ENCODE measurements at places on chromosomes 1 and 21.

DNA sequence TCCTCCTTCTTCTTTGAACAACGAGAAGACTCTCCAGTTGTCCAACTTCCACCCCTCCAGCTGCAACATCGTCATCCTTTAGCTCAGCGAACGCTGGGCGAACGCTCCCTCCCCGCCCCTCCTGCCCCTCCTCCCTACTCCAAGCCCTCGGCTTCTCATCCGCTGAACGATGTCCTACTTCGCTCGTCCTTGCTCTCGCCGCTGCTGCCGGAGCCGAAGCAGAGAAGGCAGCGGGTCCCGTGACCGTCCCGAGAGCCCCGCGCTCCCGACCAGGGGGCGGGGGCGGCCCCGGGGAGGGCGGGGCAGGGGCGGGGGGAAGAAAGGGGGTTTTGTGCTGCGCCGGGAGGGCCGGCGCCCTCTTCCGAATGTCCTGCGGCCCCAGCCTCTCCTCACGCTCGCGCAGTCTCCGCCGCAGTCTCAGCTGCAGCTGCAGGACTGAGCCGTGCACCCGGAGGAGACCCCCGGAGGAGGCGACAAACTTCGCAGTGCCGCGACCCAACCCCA lies at the start of gene BCAN:
TSS of gene BCAN (plus strand) at position 357 of the 504 bp plus-strand sequence. CDS start 3,938 bp downstream, outside the sequence.
- no peak for DNase-seq
- no peaks in the 10 kb centered on the region for H3K36me3 ChIP-seq
- no peak within 1 kb of the TSS for H3K27ac ChIP-seq
- H3K4me3 ChIP-seq = peak within 1 kb of the TSS; percentile 76

DNA sequence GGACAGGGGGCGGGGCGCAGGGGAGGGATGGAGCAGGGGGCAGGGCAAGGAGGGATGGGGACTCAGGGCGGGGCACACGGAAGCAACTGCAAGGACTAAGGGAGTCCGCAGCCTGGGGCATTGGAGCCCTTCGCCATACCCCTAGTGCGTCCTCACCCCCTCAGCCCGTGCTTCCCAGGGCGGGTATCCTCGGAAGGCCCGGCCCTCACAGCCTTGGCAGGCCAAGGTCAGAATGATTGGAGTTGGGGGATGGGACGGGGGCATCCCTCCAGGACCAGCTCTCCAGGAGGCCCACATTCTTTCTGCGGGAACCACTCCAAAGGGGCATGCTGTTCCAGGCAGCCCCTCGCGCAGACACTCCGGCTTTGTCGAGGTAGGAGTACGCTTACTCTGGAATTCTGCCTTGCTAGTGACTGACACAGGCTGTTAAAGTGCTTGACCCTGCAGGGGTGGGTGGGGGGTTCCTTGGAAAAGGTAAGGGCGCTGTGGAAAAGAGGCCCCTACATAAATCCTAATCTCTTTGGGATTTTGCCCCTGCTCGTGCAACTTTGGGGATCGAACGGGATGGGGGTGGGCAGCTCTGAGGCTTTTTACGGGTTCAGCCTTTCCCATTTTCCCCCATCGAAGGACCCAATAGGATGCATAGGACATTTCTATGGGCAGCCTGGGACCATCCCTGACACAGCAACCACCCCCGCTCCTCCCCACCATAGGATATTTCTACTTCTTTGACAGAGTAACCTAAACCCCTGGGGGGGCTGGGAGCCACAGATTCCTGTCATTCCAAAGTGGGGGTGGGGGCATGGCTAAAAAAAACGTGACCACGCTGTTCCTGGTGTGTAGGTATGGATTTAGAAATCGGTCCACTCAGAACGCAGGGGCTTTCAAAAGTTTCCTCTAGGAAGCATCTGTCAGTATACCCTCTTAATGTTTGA lies 738 bp upstream of the TRIM11 start:
- peak overlapping the region; percentile 96 for H3K4me3 ChIP-seq
- H3K36me3 ChIP-seq = peaks cover 6% of the 10 kb centered on the region
- no peak for DNase-seq
- H3K27me3 ChIP-seq = no peaks in the 10 kb centered on the region
- peak overlapping the region; percentile 89 for H3K27ac ChIP-seq

GRCh38 chr1:114100148-114100547 lies 53.5 kb downstream of the SYT6 start:
- DNase-seq = no peak
- peaks cover 12% of the 10 kb centered on the region for H3K27me3 ChIP-seq
- no peaks in the 10 kb centered on the region for H3K4me1 ChIP-seq
- no peaks in the 10 kb centered on the region for H3K36me3 ChIP-seq
- H3K27ac ChIP-seq = no peak overlapping the region

GRCh38 chr1:181397845-181398244 lies 85.5 kb upstream of the CACNA1E start:
- H3K27ac ChIP-seq = no peak overlapping the region
- no peaks in the 10 kb centered on the region for H3K4me1 ChIP-seq
- no peak overlapping the region for H3K4me3 ChIP-seq
- no peak for DNase-seq

DNA sequence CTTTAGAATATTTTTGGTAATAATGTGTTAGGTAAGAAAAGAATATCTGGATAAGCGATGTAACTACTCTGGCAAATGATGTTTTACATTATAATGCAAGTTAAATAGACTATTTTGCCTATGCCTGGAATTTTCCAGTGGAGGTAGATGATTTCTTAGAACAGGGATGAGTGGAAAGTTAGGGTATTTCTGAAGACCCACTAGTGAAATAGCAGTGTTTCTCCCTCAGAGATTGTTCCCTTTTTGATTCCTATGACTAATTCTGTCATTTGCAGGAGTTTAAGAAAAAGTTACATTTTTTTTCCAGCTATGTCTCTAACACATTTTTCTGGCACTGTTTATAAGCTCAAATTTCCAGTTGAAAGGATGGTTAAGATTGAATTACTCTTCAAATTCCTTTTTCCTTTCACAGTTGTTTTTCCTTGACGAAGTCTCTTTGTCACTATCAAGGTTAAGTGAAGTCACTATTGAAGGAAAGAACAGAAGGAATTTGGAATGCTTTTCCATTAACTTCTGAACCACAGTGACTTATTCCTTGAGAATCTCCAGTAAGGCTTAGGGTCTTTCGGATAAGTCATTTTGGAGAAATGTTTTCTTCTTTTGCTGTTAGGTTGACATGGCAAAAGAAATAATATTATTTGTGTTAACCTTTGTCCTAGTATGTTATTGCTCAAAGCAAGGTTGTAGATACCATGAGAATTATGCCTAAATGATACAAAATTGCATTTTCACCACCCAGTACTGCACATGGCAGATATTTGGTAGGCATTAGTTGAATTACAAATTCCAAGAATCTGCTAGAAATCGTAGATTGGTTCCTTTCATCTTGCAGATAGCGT lies 42.9 kb upstream of the ZNF326 start:
- no peak overlapping the region for H3K4me3 ChIP-seq
- no peak for DNase-seq
- H3K27me3 ChIP-seq = peaks cover 1% of the 10 kb centered on the region
- H3K27ac ChIP-seq = no peak overlapping the region

- no peak overlapping the region for H3K4me3 ChIP-seq
- H3K36me3 ChIP-seq = peaks cover 4% of the 10 kb centered on the region
- H3K4me1 ChIP-seq = peaks cover 20% of the 10 kb centered on the region
These were observed 72.2 kb downstream of the MRPL37 start for GRCh38 chr1:54272134-54272533.

DNA sequence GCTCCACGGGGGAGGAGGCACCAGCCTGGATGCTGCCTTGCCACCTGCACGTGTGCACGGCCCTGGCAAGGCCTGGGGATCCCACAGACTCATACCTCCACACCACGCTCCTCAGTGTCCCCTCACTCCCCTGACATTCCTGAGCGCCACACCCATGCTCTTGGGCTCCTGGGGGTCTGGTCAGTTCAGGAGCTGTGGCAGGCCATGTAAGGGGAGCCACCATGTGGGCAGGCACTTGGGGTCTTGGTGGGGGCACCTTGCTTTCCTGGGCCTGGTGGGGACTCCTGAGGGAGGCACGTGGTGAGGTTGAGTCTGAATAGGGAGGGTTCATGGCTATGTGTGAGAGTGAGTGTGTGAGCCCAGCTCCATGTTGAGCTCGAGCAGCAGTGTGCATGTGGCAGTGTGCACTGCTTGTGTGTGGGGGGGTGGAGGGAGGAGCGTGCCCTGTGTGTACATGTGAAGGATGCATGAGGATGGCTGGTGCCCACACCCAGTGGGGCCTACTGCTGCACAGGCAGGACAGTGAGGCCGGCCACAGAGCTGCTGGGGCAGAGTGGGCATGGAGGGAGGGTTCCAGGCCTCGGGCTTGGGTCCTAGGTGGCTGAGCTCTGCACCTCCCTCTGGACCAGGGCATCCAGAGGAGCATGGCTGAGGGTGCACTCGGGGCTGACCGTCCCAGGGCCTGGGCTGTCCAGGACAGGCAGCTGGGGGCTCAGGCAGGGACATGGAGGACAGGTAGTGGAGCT lies 1.6 kb downstream of the GJC2 start:
- H3K4me3 ChIP-seq = no peak overlapping the region
- H3K27me3 ChIP-seq = peaks cover 2% of the 10 kb centered on the region
- H3K27ac ChIP-seq = no peak overlapping the region

DNA sequence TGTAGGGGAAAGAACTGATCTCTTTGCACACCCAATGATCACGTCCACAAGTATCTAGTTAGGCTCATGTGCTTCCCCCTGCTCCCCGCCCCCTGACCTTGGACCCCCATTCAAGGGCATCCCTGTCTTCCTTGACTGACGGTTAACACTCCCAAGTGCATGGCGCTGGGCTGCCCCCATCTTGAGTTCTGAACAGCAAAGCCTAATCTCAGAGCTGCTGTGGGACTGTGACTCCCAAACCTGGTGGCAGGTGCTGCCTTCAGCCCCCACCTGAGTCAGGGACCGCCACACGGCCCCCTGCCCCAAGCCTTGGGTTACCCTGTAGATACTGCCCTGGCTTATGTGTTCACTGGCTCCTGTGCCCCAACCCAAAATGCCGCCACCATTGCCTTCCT lies 925 bp downstream of the TNNI1 start:
- no peak overlapping the region for H3K4me3 ChIP-seq
- no peaks in the 10 kb centered on the region for H3K36me3 ChIP-seq
- peaks cover 16% of the 10 kb centered on the region for H3K27me3 ChIP-seq
- DNase-seq = no peak

- H3K27me3 ChIP-seq = peaks cover 4% of the 10 kb centered on the region
- H3K27ac ChIP-seq = no peak overlapping the region
- no peaks in the 10 kb centered on the region for H3K36me3 ChIP-seq
These were observed 9.6 kb downstream of the EPHA10 start for GRCh38 chr1:37755290-37755689.
